Glutamatergic neuron (in vitro differentiated cells): ENCODE measurements at places on chromosomes 6 and 20. TPM values are rescaled to one million over a fixed set of nuclear protein-coding genes. Genes with fewer than 3 reads are reported as not detected.

DNA sequence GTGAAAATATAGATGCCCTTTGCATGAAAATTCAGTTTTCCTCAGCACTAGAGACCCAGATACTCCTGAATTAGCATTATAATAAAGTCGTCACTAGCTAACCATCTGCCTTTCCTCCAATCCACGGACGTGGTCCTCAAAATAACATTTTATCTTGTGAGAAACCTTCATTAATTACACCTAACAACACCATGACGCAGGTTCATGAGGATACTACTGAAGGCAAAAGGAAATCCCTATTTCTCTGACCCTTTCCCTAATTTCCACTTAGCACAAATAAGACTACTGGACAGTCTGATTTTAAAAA, 1.3 kb upstream of the PNISR start:
- DNase-seq: no peak

Gene DUSP22
- 40.4 TPM for total RNA-seq

Gene ERGIC3
- total RNA-seq: 233 TPM

DNA sequence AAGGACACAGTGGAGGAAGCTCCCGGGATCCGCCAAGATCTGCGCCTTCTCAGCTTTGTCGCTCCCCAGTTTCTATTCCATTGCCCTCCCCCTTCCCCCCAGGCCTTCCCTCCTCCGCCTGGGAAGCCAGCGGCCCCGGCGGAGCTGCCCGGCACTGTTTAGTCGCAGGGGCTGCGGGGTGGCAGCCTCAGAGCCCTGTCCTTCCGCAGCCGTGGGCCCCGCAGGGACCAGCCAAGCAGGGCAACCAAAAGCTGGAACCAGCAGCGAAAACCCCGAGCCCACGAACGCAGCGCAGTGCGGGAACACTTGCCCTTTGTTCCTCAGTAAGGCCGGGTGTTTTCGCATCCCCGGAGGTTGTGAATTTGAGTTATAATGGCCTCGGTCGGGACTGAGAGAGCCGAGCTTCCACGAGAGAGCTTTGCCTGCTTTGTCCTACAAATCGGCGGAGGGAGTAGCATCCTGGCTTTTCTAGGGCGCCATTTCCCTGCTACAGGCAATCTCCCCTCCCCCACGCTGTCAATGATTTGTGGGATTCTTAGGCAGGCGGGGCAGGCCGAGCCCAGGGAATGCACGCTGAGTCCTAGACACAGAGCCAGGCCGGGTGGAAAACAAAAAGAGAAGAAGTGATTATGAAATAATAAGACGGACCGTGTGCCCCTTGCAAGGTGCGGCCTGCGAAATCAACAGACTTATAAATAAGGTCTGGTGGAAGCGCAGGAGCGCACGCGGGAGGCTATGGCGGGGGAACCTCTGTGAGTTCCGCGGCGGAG, 4.0 kb upstream of the TUBB2B start:
- DNase-seq: peak; percentile 86

Gene CALHM5
- 0.10 TPM for total RNA-seq

DNA sequence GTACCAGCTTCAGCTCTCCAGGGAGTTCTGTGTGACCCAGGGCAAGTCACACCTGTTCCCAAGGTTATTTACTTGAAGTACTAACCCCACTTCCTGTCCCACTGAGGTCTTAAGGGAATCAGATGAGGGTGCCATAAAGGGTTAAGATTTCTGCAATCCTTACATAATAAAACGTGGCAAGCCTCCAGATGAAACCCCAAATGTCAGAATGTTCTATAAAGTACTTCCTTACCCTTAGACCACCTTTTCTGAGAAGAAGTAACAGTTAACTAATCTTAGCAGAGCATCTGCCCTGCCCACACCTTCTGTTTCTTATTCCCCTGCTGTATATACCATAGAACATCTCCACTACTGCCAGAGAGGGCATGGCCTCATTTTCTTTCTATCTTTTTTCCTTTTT, 6.0 kb upstream of the AVP start:
- no peak for DNase-seq

GRCh38 chr6:113857556-113858479, 673 bp downstream of the MARCKS start:
- DNase-seq: peak; percentile 43
